Memory B cell (primary cell): ENCODE measurements at places on chromosomes 3 and 15.

GRCh38 chr15:58427987-58428386 is 3.8 kb upstream of the LIPC start:
- H3K27ac ChIP-seq = no peak overlapping the region
- no peak overlapping the region for H3K4me3 ChIP-seq
- no peaks in the 10 kb centered on the region for H3K4me1 ChIP-seq

GRCh38 chr15:43406189-43406588 is 35.3 kb downstream of the TUBGCP4 start:
- DNase-seq = no peak
- H3K4me3 ChIP-seq = no peak overlapping the region
- no peak overlapping the region for H3K27ac ChIP-seq
- no peaks in the 10 kb centered on the region for H3K27me3 ChIP-seq
- peaks cover 50% of the 10 kb centered on the region for H3K36me3 ChIP-seq

DNA sequence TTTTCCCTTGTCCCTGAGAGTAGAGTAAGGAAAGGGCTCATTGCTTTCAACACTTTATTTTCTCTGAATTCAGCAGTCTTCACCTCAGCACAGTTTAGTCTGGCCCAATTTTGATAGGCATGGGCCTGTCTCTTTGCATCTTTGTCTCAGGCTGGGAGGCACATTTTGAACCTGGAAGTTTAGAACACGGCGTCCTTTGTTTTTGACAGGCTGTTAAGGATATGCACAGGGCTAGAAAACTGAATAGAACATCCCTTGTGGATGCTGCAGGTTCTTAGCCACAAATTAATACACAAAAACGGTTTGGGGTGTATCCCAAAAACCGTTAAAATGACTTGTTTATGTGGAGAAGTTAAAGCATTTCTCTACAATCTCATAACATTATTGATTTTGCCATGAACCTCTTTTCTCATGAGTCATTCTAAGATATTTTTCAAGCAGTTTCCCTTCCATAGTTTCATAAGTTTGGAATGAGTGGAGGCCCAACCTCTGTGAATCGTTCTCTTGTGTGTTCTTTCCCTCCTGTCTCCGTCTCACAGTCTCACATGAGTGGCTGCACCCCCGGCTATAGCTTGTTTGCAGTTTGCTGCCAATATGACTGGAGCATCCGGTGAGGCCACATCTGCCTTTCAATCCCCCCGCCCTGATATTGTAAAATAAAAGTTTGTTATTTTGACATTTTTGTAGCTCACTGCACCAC is 192.9 kb upstream of the EIF1B start:
- no peaks in the 10 kb centered on the region for H3K4me1 ChIP-seq
- no peaks in the 10 kb centered on the region for H3K36me3 ChIP-seq
- H3K4me3 ChIP-seq = no peak overlapping the region
- no peak overlapping the region for H3K27ac ChIP-seq
- DNase-seq = no peak

- peaks cover 4% of the 10 kb centered on the region for H3K36me3 ChIP-seq
- H3K4me1 ChIP-seq = peaks cover 10% of the 10 kb centered on the region
- no peak overlapping the region for H3K27ac ChIP-seq
- H3K4me3 ChIP-seq = no peak overlapping the region
Observed at GRCh38 chr3:161035711-161036110, 69.4 kb downstream of the B3GALNT1 start.

DNA sequence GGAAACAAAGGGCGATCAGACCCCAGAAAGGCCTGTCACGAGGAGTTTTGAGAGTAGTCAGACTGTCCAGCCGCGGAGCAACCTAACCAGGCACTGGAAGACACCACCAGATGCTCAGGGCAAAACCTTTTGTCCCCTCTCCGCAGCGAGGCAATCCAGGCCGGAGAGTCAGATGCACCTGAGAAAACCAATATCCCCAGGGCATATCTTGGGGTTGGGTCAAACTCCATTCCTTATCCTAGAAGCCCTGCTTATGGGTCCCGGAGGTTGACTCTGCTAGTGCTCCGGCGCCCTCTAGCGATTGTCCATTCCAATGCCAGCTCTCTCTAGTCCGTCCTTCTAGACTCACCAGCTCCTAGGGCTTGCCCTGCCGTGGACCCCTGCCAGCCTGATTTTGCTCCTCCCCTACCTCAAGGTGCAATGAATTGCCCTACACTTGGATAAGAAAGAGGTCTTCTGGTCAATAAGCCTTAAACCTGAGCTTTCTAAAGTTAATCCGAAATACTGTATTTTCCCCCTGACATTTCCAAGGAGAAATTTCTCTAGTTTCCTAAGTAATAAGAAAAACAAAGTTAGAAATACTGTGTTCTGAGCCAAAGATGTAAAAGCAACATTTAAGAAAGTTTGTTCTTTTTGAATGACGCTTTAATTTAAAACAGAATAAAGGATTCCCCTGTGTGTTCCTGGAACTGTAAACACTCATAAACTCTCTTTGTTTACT is 5.5 kb downstream of the CPNE4 start:
- no peaks in the 10 kb centered on the region for H3K36me3 ChIP-seq
- DNase-seq = peak; percentile 11
- peaks cover 15% of the 10 kb centered on the region for H3K27me3 ChIP-seq
- no peak overlapping the region for H3K27ac ChIP-seq
- H3K4me1 ChIP-seq = peaks cover 3% of the 10 kb centered on the region
- H3K4me3 ChIP-seq = no peak overlapping the region

DNA sequence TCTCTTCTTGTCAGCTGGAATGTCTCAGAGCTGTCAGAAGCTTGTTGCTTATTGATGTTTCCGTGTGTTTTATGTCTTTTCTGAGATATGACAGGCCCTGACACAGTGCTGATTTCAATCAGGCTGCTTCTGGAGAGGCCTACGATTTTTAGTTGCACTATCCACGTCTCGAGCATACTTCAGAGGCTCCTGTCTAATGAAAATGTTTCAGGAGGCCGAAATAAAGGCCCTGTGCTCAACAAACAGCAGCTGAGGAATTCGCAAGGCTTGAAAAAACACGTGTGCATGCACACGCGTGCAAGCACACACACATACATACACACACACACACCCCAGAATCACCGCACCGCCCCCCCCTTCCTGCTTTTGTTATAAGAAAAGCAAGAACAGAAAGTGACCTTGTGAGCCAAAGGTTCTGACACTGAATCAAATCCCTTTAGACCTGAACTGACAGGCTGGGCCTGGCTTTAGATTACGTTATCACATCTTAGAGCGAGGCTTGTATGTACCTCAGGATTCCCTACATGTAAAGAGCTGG is 296.6 kb downstream of the NR2F2 start:
- no peaks in the 10 kb centered on the region for H3K4me1 ChIP-seq
- H3K27me3 ChIP-seq = no peaks in the 10 kb centered on the region
- DNase-seq = no peak
- H3K27ac ChIP-seq = no peak overlapping the region

DNA sequence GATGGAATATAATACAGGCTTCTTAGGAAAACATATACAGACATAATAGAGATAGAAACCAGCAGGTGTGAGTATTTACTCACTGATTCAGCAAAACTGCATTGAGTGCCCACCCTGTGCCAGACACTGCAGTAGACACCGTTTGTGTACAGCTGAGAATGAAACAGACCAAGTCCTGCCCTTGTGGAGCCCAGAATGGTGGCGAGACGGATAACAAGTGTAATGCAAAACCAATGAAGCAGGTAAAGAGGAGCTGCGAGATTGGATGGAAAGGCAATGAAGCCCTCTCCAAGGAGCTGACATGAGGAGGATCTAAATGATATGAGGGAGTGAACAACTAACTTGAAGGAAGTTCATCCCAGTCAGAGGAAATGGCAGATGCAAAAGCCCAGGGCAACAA is 256.4 kb downstream of the MEX3B start:
- peaks cover 2% of the 10 kb centered on the region for H3K27me3 ChIP-seq
- no peaks in the 10 kb centered on the region for H3K36me3 ChIP-seq
- no peak overlapping the region for H3K4me3 ChIP-seq
- DNase-seq = no peak
- no peak overlapping the region for H3K27ac ChIP-seq
- no peaks in the 10 kb centered on the region for H3K4me1 ChIP-seq

GRCh38 chr3:32315441-32315840 is 76.2 kb upstream of the CMTM7 start:
- H3K36me3 ChIP-seq = no peaks in the 10 kb centered on the region
- no peak for DNase-seq
- H3K4me3 ChIP-seq = no peak overlapping the region
- H3K4me1 ChIP-seq = no peaks in the 10 kb centered on the region
- H3K27ac ChIP-seq = no peak overlapping the region

GRCh38 chr3:85821130-85821756 is 862.5 kb downstream of the CADM2 start:
- no peaks in the 10 kb centered on the region for H3K36me3 ChIP-seq
- H3K27ac ChIP-seq = no peak overlapping the region
